ENCODE measurements at places on chromosomes 3 and 15.

GRCh38 chr15:61415617-61416120 lies 186.6 kb upstream of the RORA start:
- DNase-seq = no peak

GRCh38 chr3:161253711-161254110 lies 32.6 kb downstream of the NMD3 start:
- DNase-seq = no peak

DNA sequence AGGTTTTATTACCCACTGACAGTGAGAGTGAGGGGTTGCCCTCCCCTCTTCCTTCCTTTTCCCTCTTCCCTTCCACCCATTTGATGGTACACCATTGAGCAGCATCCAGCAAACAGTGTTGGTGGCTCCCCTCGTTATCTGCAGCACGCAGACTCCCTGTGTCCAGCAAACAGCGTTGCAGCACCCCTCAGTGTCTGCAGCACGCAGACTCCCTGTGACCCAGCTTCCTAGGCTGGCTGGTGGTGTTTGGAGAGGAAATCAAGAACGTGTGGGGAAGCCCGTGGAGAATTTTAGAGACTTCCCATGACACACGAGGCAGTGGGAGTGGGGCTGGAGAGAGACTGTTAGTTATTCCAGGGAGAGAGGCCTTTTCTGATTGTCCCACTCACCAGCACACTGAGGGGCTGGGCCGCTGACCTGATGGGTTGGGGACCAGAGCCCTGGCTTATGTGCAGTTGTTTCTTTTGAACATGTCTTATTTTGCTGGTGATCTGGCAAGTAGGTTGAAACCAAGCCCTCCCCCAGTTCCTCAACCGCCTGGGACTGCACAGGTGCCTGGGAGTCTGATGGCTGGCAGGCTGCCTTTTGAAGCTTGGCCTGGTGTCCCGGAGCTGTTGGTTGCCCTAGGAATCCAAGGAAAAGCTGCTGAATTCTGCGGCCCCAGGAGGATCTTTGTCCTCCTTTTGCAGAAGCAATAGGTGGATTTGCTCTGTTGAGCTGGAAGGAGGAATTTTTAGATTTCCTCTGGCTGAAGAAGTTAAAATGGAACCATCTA lies 19.0 kb downstream of the APBA2 start:
- DNase-seq = no peak

DNA sequence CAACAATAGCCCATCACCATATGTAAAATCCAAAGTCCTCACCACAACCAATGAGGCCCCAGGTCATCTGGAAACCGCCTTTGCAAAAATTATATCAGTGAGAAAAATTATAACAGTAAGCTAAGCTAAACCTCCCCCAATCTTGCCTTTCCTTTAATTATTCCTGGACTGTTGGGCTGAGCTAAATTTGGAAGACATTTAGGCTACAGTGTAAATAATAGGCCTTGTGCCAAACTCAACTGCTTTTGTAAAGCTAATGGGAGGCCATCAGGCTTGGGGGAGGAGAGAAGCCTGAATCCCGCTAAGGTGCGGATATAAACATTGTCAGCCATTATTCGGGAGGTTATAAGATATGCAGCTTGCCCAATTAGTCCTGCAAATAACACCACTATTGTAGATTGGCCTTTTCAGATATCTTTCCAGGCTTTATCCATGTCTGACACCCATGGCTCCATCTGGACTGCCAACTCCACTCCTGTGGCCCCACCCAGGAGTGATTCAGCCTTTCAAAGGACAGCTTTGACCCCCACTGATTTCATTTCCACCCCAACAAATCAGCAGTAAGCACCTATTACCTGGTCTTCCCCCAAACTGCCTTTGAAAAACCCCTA lies 53.0 kb upstream of the CA12 start:
- no peak for DNase-seq

DNA sequence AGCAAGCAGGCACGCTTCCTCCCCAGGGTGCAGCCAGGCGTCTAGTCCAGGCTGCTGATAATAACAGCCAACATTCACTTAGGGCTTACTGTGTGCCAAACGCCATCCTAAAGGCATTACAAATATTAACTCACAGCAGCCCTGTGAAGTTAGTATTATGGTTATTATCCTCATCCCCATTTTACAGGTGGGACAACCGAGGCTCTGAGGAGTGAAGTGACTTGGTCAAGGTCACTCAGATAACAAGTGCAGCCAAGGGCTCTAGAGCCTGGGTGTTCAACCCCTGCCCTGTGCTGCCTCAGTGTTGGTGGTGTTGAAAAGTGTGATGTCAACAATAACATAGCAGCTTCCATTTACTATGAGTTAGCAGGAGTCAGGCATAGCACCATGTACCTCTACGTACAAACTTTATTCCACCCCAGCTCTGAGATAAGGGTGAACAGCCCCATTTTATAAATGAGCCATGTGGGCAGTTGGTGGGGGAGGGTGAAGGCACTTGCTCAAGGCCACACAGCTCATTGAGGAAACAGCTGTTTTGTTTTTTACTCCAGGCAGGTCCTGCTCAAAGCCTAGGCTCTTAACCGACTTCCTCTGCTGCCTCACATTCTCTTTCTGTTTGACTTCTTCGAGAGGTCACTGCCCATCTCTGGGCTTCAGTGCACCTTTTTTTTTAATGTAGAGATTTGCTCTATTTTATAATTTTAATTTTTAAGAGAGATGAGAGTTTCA lies 24.0 kb upstream of the TRH start:
- DNase-seq = no peak

DNA sequence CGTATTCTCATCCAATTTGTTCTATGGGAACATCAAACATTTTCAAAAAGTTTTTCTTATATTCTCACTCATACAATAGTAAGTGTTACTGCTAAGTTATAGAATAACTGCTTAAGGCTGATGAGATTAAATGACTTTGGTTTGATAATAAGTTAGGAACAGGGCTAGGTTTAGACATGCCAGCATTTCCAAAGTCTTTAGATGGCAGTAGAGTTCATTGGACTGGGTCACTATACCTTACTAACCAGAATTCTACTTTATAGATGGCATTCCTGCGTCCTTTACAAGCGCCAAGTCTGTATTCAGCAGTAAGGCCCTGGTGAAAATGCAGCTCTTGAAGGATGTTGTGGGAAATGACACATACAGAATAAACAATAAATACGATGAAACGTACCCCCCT lies 21.7 kb downstream of the PLAAT1 start:
- DNase-seq = no peak

GRCh38 chr15:64314456-64314855 lies 41.5 kb downstream of the CSNK1G1 start:
- no peak for DNase-seq
